Kidney tubule cell (primary cell): ENCODE measurements at places on chromosomes 1 and 21.

DNA sequence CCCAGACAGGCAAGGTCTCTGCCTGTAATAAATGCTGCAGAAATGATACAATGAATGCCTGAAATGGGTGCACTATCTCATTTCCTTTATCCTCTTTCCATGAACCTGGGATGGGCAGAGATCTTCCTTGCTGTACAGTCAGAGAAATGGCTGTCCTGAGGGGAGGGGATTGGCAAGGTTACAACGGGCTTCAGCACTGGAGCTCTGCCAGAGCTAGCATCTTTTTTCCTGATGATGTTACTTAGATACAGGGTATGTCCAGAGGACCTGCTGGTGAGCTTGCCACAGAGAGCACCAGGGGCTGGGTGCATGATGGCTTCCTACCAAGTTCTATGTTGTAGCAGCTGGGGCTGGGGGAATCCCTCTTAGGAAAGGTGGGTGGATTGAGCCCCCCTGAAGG is 115.1 kb downstream of the PLXNA2 start:
- DNase-seq: no peak

GRCh38 chr1:221777431-221778072 is 35.7 kb upstream of the DUSP10 start:
- no peak for DNase-seq

DNA sequence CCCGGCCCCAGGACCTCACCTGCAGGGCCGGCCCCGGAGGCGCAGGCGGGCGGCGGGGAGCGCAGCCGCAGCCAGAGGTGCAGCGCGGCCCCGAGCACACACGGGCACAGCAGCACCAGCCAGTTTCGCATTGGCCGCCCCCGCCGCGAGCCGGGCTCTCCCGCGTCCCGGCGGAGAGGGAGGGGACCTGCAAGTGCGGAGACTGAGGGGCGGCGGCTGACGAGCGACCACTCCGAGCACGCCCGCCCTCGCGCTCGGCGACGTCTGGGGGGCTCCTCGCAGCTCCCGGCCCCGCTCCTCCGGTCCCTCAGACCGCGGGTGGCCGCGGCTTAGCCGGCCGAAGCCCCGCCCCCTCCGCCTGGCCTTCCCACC is at the start of gene B3GALNT2:
Gene B3GALNT2 (minus strand): TSS at position 331 of the 372 bp plus-strand sequence. CDS start 200 bp downstream, at position 131.
- no peak for DNase-seq

- no peak for DNase-seq
Observed at GRCh38 chr1:37474697-37475379, 458 bp downstream of the ZC3H12A start.

DNA sequence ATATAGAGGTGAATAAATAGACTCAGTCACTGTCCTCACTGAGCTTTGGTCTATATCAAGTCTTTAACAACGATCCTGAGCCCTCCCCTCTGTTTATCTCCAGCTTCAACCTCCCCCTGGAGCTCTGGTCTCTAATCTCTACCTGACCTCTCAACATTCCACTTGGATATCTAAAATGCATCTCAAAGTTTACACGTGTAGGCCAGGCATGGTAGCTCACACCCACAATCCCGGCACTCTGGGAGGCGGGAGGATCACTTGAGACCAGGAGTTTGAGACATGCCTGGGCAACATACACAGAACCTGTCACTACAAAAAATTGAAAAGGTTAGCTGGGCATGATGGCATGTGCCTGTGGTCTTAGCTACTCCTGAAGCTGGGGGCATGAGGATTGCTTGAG is 53.4 kb downstream of the GADD45A start:
- no peak for DNase-seq

- peak; percentile 37 for DNase-seq
Observed at GRCh38 chr1:200258447-200259375, 151.1 kb downstream of the ZNF281 start.

DNA sequence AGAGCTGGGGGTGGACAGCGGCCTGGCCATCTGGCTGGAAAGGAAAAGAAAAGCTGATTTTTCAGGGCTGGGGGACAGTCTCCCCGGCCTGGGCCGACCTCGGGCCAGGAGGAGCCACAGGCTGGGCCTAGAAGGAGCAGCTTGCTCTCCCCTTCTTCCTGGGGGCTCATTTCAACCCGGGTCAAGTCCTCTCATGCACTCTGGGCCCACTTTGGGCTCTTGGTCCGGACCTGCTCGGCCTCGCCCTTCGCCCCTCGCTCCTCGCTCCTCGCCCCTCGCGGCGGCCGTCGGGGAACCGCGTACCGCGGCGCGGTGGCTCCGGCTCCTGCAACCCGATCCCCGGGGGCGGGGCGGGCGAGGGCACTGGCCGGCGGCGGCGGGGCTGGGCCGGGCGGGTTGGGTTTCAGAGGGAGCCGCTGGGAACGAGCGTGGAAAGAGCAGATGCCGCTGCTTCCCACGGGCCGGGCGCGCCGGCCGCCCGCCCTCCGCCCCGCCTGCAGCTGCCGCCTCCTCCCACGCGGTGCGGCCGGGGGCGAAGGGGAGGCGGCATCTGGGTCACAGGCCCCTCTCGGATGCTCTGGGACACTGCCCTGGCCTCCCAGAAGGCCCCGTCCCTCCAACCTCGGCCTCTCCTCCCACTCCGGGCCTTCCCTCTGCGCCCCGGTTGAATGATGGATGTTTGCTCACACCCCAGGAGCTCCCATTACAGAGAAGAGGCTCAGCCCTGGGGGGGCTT is 6.6 kb downstream of the HEYL start:
- no peak for DNase-seq

DNA sequence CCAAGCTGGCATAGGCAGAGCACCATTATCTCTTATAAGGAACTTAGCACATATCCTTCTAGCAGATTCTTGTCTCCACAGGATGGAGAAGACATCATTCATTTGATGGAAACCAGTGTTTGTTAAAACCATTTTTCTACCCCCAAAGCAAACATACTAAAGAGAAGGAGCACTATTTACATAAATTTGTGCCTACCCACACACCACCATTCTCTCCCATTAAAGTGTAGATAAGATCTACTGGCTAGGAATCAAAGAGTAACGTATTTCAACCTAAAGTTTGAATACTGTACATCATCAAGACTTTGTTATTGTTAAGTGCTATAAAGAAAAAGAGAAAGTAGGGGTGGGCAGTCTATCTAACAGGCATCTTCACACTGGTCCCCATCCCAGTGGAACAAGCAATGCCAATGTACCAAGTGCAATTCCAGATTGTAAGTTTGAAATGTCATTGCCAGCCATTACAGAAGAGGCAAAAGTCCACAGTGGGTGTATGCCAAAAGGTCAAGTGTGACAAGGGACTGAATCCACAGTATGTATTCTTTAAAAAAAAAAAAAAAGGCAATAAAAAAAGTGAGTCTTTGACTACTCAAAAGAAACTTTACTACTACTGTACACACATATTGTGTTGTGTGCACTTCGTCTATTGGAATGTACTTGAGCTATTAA is 18.8 kb downstream of the CCSAP start:
- DNase-seq: no peak

DNA sequence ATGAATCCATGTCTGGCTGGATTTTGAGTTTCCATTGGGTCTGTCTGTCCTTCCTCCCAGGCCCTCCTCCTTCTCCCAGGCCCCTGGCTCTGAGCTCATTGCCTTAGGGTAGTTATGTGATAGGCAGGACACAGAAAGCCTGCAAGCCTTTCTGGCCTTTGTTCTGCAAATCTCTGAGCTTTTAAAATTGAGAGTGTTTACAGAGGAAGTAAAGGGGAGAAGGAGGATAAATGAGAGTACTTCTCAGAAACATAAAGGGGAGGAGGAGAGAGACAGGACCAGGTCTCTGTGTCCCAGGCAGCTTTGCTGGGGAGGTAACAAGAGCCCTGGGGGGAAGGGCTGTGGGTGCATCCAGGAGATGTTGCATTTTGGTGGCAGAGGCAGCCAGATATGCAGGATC is 126.7 kb downstream of the FOXD2 start:
- no peak for DNase-seq

DNA sequence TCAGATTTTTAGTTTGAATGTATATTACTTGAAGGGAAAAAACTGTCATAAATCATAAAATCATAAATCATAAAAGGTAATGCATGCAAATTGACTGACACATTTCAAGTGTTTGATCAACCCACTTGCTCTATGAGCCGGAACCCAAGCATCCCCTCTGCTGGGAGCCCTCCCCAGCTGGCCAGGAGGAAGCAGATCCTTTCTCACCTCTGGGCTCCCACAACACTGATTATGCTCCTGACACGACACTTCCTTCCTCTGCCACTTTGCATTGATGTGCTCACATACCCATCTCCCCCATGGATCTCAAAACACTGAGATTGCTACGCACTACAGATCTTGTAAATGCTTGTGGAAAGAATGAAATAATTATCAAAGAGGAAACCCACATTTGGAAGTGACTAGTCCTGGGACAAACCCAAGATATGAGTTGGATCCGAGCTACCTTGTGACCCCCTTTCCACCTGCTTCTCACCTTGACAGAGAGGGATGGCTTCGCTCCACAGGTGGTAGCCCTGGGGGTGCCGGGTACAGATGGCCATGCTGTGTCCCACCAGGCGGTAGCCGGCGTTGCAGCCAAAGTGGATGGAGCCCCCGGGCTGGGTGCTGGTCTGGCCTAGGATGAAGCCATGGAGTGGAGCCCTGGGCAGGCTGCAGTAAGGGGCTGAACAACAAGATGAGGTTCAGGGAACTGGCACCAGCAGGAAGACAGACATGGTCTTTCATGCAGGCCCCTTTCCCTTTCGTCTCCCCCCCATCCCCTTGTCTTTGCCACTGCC is 104.6 kb downstream of the ZSCAN20 start:
- DNase-seq: no peak

DNA sequence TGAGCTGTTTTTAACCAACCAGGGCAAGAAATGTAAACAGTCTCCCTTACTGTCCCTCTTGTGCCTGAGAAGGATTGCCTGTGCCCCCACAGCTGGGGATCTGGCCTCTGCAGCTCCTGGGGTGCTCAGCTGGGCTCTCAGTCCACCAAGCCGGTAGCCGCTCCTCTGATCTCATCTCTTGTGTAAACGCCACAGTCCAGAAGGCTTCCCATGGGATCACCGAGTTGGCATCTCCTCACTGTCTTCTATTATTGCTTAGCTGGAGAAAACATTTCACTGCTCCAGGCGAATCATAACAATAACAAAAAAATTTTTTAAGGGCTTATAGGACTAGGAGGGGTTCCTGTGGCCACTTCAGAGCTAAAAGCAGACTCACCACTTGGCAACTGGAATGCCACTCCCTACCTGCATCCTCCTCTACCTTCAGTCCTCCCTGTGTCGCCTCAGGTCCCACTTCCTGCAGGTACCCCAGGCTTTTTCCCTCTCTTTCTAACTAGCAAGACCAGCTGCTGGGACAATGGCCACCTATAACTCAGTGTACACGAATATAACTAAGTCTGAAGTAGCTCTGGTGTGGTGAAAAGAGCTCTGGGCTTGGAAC is 75.8 kb downstream of the ATP1A1 start:
- peak; percentile 28 for DNase-seq

- no peak for DNase-seq
Observed at GRCh38 chr1:33043267-33044092, 6.8 kb upstream of the AK2 start.

DNA sequence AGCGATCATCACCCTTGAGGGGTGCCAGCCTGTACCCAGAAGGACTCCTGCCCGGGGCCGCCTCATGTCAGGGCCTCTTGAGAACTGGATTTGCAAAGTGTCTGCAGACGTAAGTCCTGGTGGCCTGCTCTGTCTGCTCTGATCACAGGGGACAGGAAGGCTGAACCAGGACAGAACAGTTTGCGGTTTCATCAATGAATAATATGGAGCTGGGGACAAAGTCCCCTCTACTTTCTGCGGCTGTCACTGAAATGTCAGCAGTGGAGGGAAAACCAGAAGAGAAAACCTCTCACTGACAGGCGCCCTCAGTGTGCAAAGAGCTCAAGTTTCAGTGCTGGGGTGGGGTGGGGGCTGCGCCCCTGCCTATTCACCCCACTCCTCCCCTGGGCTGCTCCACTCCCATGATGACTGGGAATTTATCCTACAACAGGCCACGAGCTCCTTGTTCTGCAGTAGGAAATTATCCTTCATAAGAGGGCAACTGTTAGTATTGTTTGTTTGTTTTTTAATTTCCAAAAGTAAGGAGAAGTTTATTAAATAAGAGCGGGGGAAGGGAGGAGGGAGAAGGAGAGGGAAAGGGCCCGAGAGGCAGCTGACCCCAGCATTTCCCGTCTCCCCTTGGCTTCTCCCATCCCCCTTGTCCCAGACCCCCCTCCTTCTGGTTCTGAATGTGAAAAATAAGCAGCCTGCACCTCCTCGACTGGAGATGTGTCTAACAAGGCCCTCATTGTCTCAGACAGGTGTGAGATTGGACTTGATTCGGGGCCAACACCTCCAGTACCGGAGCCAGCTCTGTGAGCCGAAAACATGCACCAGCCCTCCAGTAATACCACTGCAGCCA is 149.2 kb downstream of the CLIC6 start:
- no peak for DNase-seq

DNA sequence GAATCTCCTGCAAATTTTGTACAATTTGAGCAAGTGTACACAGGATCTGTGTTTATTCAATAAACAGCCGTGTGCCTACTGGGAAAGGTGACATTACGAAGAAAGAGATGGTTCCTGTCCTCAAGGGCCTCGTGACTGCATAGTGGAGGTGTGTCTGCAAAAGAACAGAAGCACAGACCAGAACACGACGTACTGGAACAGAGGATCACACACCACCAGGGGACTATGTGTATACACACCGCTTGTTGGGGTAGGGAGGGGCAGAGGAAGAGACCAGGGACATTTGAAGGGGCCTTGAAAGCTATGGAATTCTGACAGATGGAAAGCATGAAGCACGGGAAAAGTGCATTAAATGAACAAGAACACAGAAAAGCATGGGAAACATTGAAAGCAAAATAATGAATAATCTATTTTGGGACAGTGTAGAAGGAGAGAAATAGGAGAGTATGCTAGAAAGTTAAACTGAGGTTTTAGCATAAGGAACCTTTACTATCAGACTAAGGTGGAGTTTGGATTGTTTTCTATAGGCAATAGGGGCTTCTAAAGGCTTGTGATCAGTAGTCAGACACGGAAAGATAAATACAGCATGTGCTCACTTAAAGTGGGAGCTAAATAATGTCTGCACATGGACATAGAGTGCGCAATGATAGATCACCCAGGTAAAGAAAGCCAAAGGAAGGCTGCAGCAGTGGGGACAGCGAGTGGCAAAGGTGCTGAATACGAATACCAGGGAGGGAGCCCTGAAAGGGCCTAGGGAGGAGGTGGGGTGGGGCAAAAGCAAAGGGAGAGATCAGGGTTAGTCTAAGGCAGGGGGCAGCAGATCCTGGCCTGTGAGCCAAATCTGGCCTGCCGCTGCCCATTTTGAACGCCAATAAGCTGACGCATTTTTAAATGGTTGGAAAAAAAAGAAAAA is 11.0 kb downstream of the JAK1 start:
- DNase-seq: no peak

GRCh38 chr1:99758073-99758511 is 8.3 kb downstream of the FRRS1 start:
- no peak for DNase-seq

- DNase-seq: no peak
Observed at GRCh38 chr1:178277793-178278530, 184.1 kb downstream of the RASAL2 start.

GRCh38 chr1:152458384-152459185 is 44.5 kb upstream of the CRNN start:
- DNase-seq: peak; percentile 80

DNA sequence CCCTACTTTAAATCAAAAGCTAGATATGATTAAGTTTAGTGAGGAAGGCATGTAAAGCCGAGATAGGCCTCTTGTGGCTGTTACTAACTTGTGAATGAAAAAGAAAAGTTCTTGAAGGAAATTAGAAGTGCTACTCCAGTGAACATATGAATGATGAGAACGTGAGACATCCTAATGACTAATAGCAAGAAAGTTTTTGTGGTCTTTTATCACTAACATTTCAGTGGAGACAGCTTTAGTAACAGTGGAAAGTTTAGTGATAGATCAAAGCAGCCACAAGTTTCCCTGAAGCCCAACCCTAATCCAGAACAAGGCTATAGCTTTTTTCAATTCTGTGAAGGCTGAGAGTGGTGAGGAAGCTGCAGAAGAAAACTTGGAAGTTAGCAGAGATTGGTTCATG is 73.6 kb upstream of the LRRC8B start:
- DNase-seq: peak; percentile 83
